Activated T-helper 1 cell treated with anti-CD3 and anti-CD28 coated beads, Interleukin-2, amount 50 U/mL, for 16 hours (primary cell): ENCODE measurements at places on chromosomes 12 and 14.

GRCh38 chr12:105413911-105414487, 83.5 kb downstream of the C12orf75 start:
- no peak for DNase-seq

DNA sequence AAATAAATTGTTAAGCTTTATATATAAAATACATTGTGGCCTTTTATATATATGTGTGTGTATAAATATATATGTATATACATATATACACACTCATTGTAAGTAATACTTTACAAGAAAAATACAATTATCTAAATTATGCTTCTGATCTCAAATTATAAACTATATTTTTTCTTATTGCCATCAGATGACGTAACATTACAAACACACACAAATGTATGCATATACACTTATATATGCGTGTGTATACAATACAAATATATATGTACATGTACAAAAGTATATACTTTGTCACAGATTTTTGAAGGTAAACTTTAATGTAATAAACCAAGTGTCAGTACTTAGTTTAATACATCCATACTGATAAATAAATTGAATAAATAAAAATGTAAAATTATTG, 278.9 kb upstream of the LMO3 start:
- no peak for DNase-seq

DNA sequence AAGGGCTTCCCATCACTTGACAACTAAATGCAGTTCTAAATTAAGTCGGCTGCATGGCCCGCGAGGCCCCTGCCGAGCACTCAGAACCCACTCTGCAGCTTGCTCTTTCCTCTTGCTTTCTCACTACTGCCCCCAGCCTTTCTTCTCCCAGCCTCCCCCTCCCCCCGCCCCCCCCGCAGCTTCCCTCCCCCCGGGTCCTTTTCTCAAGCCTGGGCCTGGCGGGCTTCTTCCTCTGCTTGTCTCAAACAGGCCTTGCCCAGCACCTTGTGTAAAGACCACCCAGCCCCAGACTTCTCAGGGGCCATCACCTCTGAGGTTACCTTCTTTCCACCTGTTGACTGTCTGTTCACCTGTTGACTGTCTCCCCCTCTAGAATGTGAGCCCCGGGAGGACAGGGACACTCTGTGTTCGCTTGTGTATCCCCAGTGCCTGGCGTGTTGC, 1.1 kb downstream of the CYP46A1 start:
- DNase-seq = no peak

- DNase-seq = no peak
These were observed 69.3 kb upstream of the FSCB start for GRCh38 chr14:44576356-44576755.
